ENCODE measurements at places on chromosomes 16 and 17. TPM values are rescaled to one million over a fixed set of nuclear protein-coding genes. Genes with fewer than 3 reads are reported as not detected.

- no peak for DNase-seq
These were observed 186.0 kb upstream of the TNRC6C start for GRCh38 chr17:77772461-77772897.

- DNase-seq: no peak
These were observed 802 bp upstream of the TOB1 start for GRCh38 chr17:50866950-50867362.

GRCh38 chr16:89335803-89336485 is 118.4 kb downstream of the ZNF778 start:
- no peak for DNase-seq

GRCh38 chr17:67390006-67390645 is 13.0 kb downstream of the PITPNC1 start:
- no peak for DNase-seq

- DNase-seq: no peak
These were observed 8.3 kb downstream of the MRPL28 start for GRCh38 chr16:361872-362701.

DNA sequence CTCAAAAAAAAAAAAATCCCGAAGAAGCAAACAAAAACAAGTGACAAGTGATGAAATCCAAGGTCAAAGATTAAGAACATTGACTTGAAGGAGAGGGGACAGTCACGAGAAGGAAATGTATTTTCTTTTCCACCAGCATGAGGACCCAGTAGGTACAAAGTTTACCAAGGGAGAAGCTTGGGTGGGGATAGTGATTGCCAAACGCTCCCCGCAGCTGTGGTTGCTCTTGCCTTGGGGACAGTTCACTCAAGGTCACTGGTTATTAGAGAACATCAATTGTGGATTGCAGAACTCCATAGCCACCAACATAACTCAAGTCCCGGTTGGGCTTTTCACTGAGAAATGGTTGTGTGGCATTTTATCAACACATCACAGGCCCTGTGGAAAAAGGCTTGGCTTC is 27.0 kb downstream of the RSL1D1 start:
- DNase-seq: no peak

DNA sequence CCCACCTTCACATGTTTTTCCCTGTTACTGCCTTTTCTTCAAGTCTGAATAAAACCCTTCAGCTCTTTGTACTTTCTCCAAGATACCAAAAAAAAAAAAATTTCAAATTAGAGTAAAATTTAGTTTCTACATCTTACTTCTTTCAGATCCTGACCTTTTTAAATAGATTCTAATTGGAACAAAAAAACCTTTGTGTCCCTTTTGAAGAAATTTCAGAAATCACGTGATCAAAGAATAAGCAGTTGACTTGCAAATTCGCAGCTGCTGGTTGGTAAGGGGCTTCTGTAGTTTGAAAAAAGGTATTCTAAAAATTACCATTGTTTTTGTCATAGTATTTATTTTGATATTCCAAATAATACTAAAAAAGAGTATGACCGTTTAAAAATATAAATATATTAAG is 71.7 kb downstream of the CDC27 start:
- no peak for DNase-seq

FBRS gene
- polyA plus RNA-seq: 97.0 TPM

GRCh38 chr17:83012200-83012785 is 67.1 kb upstream of the METRNL start:
- no peak for DNase-seq

GRCh38 chr17:48908853-48909394 is 717 bp downstream of the UBE2Z start:
- DNase-seq: peak; percentile 72

- no peak for DNase-seq
These were observed 1.7 kb upstream of the SGCA start for GRCh38 chr17:50163843-50164696.

GRCh38 chr17:79117905-79118487 is 43.4 kb downstream of the ENGASE start:
- no peak for DNase-seq

- no peak for DNase-seq
These were observed 9.7 kb downstream of the CCR7 start for GRCh38 chr17:40555296-40556190.

- no peak for DNase-seq
These were observed at the start of gene KRTAP3-1 for GRCh38 chr17:41008811-41009210. TSS of gene KRTAP3-1 (minus strand) at chr17:41009128. CDS start at chr17:41009074, 54 bp downstream.

FBXL16 gene
- polyA plus RNA-seq: 1.7 TPM

TMEM186 gene
- polyA plus RNA-seq: 16.7 TPM

DNA sequence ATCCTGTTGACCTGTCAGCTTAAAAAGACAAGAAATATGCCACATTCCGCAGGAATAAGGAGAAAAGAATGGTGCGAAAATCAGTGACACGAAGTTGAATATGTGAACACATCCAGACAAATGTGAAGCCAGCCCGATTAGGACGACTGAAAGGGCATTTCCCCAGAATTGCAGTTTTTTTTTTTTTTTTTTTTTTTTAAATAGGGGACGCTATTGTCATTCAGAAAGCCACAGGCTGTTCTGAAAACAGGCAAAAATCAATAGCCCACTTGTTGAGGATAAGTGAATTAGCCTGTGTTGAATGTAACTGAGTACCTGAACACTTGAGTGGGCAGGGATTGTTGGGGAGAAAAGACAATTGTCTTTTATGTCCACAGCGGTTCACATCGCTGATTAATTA is 507.1 kb downstream of the WWOX start:
- DNase-seq: no peak

DNA sequence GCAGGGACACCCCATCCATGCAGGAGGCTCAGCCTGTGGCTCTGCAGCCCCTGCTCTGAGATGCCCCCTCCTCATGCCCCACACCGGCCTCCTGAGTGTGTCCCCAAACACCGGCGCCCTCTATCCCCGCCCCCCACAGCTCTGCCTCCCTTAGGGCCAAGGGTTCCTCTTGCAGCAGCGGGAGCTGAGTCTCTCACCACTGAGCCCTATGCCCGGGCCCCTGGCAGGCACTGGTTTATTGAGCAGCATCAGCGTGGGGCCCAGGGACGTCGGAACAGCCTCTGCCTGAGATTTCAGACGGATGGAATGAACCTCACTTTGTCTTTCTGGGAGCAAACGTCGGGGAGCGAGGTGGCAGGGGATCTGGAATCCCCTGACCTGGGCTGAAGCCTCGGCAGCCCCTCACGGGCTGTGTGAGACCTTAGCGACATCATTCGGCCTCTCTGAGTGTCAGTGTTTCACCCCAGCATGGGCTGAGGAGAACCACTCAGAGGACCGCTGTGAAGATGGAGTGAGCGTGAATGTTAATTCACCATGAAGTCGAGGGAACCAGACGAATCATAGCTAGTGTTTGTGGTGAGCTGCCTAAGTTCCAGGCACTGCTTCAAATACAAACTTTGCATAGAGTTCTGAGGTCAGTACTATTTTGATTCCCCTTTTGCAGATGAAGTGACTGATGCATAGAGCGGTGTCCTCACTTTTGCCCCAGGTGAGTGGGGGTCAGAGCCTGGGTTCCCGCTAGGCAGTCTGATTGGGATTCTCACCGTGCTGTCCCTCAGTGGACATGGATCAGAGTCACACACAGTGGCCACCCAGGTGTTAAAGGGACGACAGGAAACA is 5.3 kb upstream of the C16orf74 start:
- DNase-seq: no peak

DNA sequence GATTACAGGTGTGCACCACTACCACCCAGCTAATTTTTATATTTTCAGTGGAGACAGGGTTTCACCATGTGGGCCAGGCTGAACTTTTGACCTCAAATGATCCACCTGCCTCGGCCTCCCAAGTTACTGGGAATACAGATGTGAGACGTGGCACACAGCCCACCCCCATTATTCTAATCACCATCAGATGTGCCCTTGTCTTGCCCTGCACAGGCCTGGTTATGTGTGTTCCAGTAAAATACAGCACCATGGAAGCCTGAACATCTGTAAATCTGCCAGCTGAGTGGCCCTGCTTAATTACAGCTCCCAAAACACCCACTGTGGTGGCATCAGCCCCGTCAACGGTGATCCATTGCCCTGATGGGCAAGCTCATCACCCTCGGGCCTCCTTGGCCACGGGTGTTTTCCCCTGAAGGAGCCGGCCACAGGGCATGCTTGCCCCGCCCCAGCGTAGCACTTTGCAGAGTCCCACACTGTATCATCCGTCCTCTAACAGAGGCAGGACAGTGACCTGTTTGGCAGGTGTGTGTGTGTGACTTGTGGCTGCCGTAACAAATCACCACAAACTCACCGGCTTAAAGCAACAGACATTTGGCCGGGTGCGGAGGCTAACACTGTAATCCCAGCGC is 74.5 kb downstream of the RBFOX3 start:
- no peak for DNase-seq

DNA sequence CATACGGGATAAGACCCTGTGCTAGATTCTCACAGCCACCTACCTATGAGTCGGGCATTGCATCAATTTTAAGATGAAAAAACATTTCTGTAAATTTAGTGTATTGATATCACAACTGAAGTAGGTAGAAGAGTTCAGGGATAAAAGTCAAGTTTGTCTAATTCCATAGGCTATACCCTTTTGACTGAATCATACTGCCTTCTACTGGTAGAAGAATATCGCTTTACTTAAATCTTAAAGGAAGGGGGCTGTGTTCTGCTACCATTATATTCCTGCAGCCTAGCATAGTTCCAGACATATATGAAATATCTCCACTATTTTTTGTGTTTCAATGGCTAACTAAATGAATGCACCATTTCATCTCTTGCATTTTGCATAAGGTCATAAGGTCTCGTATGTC is 1128.6 kb downstream of the CDH8 start:
- no peak for DNase-seq

- no peak for DNase-seq
These were observed 8.6 kb downstream of the ATP2A3 start for GRCh38 chr17:3955673-3955988.

MC1R gene
- polyA plus RNA-seq: 2.6 TPM

DNA sequence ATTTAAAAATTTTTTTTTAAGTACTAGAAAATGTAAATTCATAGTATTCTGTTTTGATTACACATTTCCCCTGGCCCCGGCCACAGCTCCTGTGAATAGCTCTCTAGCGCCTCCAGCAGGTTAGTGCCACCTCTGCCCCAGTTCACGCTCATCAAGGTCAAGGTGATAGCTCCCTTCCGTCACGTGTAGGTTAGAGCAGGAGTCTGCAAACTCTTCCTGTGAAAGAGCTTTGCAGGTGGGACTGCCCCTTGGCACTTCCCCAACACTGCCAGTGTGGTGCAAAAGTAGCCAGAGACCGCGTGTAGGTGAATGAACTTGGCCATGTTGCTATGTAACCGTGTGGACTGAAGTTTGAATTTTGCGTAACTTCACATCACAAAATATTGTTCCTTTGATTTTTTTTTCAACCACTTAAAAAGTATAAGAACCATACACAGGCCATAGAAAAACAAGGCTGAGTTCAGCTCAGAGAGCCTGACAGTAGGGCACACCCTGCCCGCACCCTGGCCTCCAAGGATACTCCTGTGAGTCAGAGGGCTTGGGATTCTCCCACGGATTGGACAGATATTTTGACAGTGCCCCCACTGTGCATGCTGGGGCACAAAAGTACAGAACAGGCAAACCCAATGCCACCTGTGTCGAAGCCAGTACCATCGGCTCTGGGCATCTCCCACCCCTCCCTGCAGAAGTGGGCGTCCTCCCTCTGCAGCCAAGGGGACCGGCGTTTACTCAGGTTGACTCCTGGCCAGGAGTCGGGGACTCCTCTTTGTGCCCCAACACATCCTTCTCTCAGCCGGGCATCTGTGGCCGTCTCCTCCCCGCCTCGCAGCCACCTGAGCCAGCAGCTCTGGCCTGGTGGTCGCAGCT is 92.0 kb upstream of the CHMP6 start:
- DNase-seq: no peak

LGALS9B gene
- polyA plus RNA-seq: not detected

GRCh38 chr16:10693889-10694288 is 841 bp downstream of the TEKT5 start:
- no peak for DNase-seq

Data from left renal cortex interstitium (tissue), 4 donors.